Lung microvascular endothelial cell (primary cell): ENCODE measurements at places on chromosomes 7 and 10. TPM values are rescaled to one million over a fixed set of nuclear protein-coding genes. Genes with fewer than 3 reads are reported as not detected.

Gene NET1
- total RNA-seq, result 14.3 and 19.4 TPM in 2 replicates

Gene DNAH11
- 0.20 and 0.44 TPM in 2 replicates for total RNA-seq

Gene TCAF2
- 3.0 and 4.8 TPM in 2 replicates for total RNA-seq

Gene HOXA11
- total RNA-seq, result 0.22 TPM in 1 of 2 replicates, not detected in the other

Gene IDI2
- not detected in 2 replicates for total RNA-seq

Gene ABCB4
- total RNA-seq, result not detected in 2 replicates

Gene CDC14C
- not detected in 2 replicates for total RNA-seq

Gene BRAF
- total RNA-seq, result 11.6 and 20.4 TPM in 2 replicates

Gene HTR5A
- not detected in 2 replicates for total RNA-seq

Gene DOCK4
- 57.1 and 58.6 TPM in 2 replicates for total RNA-seq

Gene PLAC9
- total RNA-seq, result 0.40 and 2.0 TPM in 2 replicates

Gene C10orf62
- total RNA-seq, result not detected in 2 replicates

Gene HABP2
- under 0.01 TPM in 1 of 2 replicates, not detected in the other for total RNA-seq

Gene SHH
- total RNA-seq, result under 0.01 TPM in 2 replicates

Gene NUP205
- 27.8 and 31.2 TPM in 2 replicates for total RNA-seq

Gene PILRA
- 0.20 and 0.22 TPM in 2 replicates for total RNA-seq

Gene SLC13A1
- total RNA-seq, result not detected in 2 replicates

Gene PRSS37
- total RNA-seq, result not detected in 2 replicates

Gene IQUB
- under 0.01 and 0.20 TPM in 2 replicates for total RNA-seq

Gene PODXL
- total RNA-seq, result 75.0 and 152 TPM in 2 replicates
